ENCODE measurements at places on chromosomes 16 and 17.
A peak's percentile ranks its signal among the peaks of the same experiment; 100 is the strongest.

GRCh38 chr17:18859256-18859655 lies 1.3 kb downstream of the PRPSAP2 start:
- DNase-seq, result no peak

DNA sequence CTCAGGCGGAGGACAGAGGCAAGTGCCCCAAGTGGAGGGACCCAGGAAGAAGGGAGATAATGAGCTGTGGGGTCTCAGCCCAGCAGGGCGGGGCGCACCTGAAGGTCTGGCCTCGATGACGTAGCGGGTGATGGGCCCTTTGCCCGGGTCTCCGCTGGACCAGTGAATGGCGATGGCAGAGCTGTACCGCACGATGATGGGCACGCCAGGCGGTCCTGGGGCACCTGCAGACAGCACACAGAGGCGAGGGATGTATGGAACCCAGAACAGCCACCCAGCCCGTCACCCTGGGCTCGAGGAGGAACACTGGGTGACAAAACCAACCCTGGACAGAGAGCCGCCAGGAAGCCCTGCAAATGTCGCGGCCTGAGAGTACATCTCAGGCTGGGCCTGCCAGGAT lies 46.2 kb upstream of the CDC42EP4 start:
- no peak for DNase-seq

DNA sequence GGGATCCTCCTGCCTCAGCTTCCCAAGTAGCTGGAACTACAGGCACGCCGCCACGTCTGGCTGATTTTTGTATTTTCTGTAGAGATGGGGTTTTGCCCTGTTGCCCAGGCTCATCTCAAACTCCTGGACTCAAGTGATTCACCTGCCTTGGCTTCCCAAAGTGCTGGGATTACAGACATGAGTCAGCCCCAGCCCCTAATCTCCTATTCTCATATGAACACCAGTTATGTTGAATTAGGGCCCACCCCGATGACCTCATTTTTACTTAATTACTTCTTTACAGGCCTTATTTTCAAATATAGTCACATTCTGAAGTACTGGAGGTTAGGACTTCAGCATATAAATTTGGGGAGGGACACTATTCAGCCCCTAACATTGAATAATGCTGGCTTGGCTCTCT lies 49.2 kb downstream of the ZNRF1 start:
- no peak for DNase-seq

- DNase-seq, result no peak
Observed at GRCh38 chr16:50280932-50281331, 14.6 kb downstream of the ADCY7 start.

GRCh38 chr16:13077816-13078215 lies 176.4 kb downstream of the SHISA9 start:
- no peak for DNase-seq

- DNase-seq, result no peak
Observed at GRCh38 chr17:41420134-41420533, 4.3 kb downstream of the KRT37 start.

DNA sequence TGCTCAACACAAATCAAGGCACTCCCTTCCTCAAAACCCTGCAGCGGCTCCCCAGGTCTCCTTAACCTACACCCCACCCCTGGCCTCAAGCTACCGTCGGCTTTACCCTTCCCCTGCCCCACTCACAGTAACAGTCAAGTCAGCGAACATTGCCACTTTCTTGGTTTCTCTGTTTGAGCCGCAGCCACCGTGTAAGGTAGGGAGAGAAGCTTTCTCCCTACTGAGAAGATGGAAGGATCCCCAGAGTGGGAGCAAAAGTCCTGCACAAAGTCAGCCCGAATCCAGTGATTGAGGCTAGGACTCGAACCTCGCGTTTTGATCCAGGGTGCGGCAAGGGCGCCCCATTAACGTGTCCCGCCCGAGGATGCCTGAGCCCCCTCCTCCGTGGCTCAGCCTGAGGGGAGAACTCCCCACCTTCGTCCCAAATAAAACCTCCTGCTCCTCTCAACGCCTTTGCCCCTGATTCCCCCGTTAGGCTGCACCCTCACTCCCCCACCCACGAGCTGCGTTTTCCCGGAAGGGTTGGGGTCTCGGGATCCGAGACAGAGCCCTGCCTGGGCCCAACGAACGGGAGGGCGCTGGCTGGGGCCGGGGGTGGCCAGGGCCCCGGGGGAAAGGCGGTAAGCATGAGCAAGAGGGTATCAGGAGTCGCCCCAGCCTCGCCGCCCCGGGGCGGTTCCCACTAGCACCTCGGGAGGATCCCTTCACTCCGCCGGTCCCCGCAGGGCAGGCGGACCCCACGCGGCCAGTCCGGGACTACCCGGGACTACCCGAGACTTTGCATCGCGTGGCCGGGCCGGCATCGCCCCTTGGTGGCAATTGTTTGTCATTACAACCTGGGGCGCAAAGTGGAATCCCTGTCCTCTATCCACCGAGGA lies 9.9 kb upstream of the NAGS start:
- DNase-seq, result peak; percentile 47

DNA sequence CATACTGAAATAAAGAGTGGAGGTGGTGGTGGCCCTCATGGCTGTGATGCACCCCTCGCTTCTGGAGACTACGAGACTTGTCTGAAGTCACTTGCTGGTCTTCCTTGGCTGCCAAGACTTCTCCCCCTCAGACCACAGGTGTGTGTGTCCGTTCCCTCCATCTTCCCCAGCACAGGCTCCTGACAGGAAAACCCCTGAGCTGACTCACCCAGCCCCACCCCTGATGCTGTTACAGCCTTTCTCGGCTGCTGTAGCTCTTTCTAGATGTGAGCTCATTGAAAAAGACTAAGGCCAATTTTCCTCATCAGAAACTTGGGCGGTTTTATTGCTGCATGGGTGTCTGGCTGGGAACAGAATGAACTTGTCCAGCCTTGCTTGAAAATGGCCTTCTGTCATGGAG lies 296.9 kb downstream of the TMEM114 start:
- DNase-seq, result no peak

GRCh38 chr16:68332411-68333121 lies 21.7 kb downstream of the PRMT7 start:
- no peak for DNase-seq

DNA sequence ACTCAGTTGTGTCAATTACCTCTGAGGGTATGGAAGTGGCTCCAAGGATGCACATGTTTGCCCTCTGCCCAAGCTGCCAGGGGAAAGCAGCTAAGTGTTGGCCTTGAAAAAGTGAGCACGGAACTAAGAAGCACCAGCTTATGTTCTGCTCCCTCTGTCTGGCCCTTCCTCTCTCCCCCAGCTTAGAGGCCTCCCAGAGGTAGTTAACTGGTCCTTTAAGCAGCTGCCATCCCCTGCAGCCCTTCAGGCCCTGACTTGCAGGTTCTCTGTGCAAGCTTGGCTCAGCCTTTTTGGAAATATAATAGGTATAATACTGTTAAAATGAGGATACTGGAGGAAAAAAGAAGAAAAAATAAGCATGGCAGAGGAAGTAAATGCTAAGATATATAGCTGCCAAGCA lies 7.0 kb upstream of the UBE2Z start:
- no peak for DNase-seq

- no peak for DNase-seq
Observed at GRCh38 chr16:56684926-56685590, 2.8 kb downstream of the MT1X start.

DNA sequence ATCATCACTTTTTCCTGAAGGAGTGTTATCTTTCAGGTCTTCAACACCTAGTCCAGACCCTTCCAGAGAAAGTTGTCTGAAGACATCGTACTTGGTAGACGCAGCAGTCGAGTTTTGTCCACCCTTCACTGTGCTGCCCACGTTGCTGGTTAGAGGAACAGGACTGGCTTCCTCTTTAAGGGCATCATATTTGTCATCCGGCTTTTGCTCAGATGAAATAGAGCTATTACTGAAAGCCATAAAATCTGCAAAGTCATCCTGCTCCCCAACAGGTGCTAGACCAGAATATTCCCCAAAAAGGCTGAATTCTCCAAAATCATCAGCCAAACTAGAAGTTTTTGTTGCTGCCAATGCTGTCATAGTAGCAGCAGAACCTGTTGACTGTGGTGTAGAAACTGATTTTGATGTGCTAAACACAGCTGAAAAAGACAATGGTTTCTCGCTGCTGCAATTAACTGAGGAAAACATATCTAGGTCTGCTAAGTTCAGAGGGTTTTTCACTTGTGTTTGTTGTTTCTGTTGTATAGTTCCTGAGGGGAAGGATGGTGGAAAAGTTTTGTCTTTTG lies 55.7 kb downstream of the SYNRG start:
- no peak for DNase-seq

DNA sequence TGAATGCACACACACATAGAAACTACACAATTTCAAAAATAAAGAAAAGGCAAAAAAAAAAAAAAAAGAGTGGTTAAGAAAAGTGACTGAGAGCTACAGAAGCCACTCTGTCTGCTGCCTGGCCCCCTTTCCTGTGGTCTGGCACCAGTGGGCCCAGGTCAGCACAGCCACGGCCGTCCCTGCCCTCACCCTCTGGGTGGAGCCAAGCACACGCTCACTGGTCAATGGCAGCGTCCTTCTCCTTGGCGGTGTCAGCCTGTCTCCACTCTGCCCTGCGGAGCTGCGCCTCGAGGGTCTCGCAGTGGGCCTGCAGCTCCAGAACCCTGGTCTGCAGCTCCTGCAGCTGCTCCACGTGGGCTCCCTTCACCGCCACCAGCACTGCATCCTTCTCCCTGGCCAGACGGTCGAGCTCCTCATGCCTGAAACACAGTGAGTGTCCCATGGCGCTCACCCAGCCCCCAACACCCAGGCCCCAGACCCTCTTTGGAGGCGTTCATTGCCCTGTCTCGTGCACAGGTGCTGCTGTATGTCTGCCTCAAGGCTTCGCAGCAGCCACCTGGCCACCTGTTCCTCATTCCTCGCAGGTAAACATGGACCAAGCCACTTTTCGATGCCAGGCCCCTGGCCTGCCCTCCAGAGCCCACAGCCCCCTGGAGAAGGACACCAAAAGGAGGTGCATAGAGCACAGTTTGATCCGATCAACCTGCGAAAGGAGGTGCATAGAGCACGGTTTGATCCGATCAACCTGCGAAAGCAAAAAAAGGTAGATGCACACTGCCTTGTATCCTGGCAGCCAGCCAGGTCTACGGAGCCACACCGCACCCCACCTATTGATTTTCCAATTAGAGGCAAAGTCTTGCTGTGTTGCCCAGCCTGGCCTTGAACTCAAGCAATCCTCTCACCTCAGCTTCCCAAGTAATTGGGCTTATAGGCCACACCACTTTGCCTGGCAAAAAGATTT lies 24.4 kb downstream of the CCDC57 start:
- no peak for DNase-seq

- DNase-seq, result no peak
Observed at GRCh38 chr16:82034981-82035612, at the start of gene HSD17B2. Gene HSD17B2 (plus strand): TSS chr16:82035253. CDS start chr16:82035425, 172 bp downstream.

- no peak for DNase-seq
Observed at GRCh38 chr16:56871172-56871593, 6.2 kb downstream of the SLC12A3 start.

DNA sequence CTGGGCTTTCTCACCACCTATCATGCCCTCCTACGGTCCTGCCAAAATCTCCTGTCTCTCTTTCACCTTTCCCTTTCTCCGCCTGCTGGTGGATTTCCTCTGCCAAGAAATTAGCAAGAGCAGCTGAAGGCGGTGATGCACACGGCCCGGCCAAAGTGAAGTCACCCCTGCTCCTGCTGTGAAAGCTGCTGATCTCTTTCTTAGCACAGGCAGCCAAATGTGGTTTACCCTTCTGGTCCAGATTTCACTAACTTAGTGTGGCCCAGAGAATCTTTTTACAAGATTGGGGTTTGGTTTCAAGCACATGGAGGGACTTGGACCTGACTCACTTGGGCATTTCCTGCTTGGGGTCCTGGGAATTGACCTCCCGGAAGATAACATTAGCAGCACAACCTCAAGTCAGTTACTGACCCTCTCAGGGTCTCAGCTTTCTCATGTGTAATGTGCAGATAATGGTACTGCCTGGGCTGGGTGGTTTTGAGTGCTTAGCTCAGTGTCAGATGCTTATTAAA lies 155.7 kb downstream of the SOCS1 start:
- no peak for DNase-seq

DNA sequence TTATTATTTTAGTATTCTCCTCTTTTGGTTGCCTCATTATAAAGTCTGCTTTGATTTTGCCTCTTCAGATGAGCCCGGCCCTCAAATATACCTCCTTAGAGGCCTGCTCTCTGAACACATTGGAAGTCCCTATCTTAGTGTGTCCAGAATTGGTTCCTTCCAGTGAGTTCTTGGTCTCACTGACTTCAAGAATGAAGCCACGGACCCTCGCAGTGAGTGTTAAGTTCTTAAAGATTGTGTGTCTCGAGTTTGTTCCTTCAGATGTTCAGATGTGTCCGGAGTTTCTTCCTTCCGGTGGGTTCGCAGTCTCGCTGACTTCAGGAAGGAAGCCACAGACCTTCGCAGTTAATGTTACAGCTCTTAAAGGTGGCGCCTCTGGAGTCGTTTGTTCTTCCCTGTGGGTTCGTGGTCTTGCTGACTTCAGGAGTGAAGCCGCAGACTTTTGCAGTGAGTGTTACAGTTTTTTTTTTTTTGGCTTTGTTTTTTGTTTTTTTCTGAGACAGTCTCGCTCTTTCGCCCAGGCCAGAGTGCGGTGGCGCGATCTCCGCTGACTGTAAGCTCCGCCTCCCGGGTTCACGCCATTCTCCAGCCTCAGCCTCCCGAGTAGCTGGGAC lies 45.8 kb upstream of the NOS2 start:
- DNase-seq, result no peak

- DNase-seq, result no peak
Observed at GRCh38 chr16:53546988-53547391, 44.0 kb upstream of the AKTIP start.

DNA sequence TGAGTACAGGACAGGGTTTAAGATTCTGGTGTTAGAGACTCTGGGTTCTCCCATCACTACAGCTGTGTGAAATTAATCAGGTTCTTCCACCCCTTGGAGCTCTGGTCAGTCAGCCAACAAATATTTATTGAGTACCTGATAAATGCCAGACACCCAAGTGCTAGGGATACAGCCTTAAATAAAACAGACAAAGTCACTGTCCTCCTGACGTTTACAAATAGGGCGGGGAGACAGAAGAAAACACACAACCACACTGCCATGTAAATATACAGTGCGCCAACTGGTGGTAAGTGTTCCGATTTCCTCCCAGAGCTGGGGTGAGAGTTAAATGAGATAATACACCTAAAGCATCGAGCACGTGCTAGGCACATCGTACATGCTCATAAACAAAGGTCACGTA lies 121.0 kb downstream of the COPRS start:
- no peak for DNase-seq

GRCh38 chr17:19723964-19724363 lies 7.6 kb upstream of the SLC47A2 start:
- DNase-seq, result no peak
